NCI-H460 (cell line): ENCODE measurements at places on chromosomes 16 and 17.

DNA sequence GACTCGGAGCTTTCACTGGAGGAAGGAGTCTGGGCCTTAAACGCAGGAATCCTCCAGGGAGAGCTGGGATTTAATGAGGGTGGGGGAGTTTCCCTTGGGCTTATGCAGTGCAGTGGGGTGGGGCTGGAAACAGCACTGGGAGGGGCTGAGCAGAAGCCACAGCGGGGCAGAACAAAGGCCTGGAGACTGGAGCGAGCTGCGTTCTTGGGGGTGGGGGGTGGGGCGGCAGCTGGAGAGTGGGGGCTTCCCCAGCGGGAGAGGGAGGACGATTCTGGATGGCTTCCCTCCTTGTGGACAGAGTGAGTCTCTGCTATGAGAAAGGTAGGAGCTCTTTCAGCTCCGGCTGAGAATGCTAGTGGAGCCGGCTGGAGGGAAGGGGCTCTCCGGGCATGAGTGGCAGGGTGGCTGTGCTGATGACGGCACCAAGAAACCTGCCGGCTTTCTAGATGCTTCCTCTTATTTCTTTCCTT lies 406.0 kb downstream of the SEC14L1 start:
- no peak for DNase-seq

DNA sequence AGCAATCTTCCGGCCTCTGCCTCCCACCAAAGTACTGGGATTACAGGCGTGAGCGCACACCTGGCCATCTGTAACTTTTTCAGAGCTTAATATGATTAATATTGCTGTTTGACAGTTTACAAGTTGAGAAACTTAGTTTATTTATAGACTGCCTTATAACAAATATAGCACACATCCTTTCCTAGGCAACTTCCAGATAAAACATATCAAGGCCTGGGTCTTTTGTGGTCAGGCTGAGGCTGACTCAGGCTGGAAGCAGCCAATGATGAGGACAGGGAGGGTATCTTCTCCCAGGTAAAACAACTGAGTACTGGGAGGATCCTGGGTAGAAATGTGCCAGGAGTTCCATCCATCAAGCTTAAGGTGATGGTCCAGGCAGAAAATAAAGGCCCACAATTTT lies 16.2 kb downstream of the LUC7L start:
- DNase-seq, result no peak

DNA sequence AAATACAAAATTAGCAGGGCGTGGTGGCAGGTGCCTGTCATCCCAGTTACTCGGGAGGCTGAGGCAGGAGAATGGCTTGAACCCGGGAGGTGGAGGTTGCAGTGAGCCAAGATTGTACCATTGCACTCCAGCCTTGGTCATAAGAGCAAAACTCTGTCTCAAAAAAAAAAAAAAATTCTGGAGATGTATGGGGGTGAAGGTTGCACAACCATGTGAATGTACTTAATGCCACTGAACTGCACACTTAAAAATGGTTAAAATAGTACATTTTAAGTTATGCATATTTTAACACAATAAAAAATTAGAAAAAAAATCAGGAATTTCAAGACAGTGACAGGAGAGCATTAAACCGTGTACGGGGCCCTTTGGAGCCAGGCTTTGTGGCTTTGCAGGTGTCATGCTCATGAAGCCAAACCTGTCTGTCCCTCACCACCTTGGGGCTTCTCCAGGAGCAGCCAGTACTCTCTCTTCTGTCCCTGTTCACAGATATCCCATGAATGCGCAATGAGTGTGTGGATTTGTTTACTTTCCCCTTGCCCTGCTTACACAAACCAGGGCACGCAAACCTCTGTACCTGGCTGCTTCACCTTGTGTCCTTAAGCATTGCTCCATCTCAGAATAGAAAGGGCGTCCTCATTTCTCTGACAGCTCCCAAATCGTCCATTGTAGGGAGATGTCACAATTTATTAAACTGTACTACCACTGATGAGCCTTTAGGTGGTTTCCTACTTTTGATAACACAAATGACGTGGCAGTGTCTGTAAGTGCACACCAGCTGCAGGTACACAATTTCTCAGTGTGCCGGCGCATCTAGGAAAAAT lies 58.2 kb upstream of the CBX4 start:
- DNase-seq, result no peak

GRCh38 chr17:77995146-77995852 lies 36.8 kb downstream of the TNRC6C start:
- no peak for DNase-seq

- no peak for DNase-seq
Observed at GRCh38 chr16:14301169-14302030, 230.3 kb downstream of the MRTFB start.
